ENCODE measurements at places on chromosomes 11 and 22.

- DNase-seq: peak; percentile 5
Measured at GRCh38 chr11:118398791-118399559, 2.4 kb upstream of the ATP5MG start.

GRCh38 chr22:40243891-40244290 lies 66.2 kb downstream of the TNRC6B start:
- DNase-seq: no peak

- no peak for DNase-seq
Measured at GRCh38 chr11:93481279-93481678, 61.9 kb downstream of the SMCO4 start.

GRCh38 chr11:62501432-62501891 lies 45.1 kb downstream of the AHNAK start:
- no peak for DNase-seq

GRCh38 chr11:35012467-35013191 lies 96.2 kb downstream of the PDHX start:
- no peak for DNase-seq

DNA sequence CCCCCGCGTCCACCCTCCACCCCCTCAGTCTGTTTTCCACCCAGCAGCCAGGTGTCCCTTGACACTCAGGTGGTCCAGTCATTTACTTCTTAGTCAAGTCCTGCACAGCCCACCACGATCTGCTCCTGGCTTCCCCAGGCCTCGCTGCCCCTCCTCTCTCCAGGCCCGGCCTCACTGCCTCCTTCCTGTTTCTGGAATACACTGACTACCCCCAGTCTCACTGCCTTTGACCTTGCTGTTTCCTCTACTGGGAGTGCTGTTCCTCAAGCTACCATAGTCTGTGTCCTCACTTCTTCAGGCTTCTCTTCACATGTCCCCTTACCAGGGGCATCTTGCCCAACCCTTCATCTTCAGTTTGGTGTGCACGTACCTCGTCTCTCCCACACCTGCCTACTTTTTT lies 7.4 kb downstream of the MCM5 start:
- no peak for DNase-seq

- peak; percentile 8 for DNase-seq
Measured at GRCh38 chr11:68962527-68963250, 18.1 kb downstream of the MRGPRD start.

- DNase-seq: no peak
Measured at GRCh38 chr22:39309881-39310714, 9.3 kb downstream of the RPL3 start.

DNA sequence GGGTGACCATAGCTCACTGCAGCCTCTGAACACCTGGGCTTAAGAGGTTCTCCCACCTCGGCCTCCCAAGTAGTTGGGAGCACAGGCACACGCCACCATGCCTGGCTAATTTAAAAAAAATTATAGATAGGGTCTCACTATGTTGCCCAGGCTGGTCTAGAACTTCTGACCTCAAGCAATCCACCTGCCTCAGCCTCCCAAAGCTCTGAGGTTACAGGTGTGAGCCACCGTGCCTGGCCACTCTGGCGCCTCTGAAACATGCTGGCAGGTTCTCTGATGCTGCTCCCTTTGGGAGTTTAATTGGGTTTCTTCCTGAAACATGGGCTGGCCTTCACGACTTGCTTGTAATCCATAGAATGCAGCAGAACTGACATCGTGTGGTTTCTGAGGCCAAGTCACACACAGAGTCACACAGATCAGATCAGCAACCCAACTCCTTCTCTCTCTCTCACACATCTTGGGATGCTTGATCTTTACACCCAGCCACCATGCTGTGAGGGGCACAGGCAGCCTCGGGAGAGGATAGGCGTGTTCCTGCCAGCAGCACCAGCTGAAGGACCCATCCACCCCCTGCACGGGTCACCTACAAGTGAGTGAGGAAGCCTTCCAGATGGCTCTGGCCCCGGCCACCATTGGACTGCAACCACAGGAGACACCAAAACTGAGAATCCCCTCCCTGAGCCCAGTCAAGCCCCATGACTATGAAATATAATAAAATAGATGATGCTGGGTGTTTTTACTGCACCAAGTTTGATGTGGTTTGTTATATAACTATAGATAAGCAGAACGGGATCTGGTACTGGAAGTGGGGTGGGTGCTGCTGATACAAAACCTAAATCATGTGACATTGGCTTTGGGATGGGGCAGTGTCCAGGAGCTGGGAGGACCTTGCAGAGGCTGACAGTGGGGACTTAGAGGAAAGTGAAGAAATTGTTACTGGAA lies 3.1 kb upstream of the GSC2 start:
- DNase-seq: no peak

DNA sequence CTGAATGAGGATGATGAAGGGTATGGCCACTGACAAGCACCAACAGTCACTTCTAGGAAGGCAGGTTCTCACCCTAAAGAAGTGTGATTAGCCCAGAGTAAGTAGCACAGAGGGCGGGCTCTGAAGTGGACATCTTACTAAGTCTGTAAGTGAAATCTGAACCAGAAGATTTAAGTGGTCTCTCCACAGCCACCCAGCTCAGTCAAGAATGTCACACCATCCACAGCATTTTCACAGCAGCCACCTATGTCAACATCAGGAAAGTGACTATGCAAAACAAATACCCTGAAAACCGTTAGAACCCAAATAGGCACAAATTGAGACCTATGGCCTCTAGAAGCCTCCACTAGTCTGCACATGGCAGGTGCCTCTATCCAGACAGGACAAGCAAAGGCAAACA lies 23.0 kb upstream of the STK33 start:
- no peak for DNase-seq

- no peak for DNase-seq
Measured at GRCh38 chr11:125258291-125259032, 93.9 kb downstream of the PKNOX2 start.

DNA sequence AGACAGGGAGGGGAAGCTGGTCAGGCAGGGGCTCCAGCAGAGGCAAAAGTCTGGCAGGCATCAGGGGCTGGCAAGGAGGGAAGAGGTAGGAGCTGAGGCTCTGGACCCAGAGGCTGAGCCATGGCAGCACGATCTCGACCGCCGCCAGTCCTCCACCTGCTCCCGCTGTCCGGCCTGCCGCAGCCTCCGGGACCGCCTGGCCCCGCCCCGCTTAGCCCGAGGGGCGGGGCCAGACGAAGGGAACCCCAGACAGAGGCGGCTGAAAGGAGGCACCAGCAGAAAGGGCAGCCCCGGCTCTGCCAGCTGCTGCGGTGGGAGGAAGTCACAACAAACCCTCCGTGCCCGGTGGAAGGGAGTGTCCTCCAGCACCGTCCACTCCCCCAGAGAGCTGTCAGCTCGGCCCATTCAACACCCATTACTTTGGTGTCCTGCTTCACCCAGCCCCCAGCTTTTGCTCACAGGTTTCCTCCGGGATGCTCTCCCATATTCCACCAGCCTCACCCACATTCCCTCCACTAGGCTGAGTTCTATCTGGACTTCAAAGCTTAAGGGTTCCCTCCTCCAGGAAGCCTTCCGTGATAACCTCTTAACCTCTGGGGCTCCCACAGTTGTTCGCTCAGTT lies at the start of gene MFNG:
Gene MFNG (minus strand): TSS at position 161 of the 622 bp plus-strand sequence. CDS start 207 bp downstream, outside the sequence.
- peak; percentile 49 for DNase-seq

DNA sequence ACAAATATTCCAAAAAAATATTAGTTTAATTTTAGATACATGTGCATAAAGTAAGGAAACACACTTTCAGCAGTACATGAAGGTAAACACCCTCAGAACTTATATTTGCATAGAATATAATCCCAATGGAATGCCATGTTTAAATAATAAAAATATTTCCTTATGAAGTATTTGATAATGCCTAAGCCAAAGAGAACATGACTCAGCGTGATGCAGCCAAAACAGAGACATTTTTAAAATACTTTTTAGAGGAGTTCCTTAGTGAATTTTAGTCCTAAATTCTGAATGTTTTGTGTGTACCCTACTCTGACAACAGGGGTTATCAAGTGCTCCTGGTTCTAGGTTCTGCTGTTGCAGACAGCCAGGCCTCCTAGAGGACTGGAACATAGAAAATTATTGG lies 39.1 kb upstream of the POU2AF2 start:
- DNase-seq: no peak

DNA sequence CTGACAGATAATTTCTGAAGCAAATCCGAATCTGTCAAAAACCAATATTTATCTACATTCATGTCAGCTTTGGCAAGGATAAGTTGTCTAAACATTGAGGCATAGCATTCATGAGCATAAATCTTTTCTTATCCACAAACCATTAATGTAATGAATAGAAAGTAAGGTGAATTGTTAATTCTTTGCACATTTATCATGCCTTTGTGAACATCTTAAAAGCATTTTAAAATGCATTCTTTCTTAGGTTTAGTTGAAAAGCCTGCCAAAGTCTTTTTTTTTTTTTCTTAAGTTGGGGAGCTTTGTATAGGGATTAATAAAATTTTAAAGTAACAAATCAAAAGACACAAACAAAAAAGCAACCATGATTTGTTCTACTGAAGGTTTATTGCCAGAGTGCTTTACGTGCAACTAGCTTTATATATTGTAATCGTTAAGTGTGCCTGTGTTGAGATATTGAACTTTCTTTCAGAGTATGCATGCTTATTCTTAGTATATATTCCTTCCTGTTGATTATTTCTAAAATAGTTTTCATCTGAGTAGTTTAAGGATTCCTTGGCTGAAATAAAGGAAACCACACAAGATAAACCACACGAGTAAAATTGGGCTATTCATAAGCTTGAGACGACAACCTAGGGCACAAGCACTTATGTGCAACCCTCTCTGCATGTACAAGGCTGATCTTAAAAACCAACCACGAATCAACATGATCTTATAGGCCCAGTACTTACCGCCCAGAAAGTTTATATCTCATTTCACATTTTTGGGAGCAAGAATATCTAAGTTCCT lies 1110.9 kb upstream of the CNTN5 start:
- no peak for DNase-seq

DNA sequence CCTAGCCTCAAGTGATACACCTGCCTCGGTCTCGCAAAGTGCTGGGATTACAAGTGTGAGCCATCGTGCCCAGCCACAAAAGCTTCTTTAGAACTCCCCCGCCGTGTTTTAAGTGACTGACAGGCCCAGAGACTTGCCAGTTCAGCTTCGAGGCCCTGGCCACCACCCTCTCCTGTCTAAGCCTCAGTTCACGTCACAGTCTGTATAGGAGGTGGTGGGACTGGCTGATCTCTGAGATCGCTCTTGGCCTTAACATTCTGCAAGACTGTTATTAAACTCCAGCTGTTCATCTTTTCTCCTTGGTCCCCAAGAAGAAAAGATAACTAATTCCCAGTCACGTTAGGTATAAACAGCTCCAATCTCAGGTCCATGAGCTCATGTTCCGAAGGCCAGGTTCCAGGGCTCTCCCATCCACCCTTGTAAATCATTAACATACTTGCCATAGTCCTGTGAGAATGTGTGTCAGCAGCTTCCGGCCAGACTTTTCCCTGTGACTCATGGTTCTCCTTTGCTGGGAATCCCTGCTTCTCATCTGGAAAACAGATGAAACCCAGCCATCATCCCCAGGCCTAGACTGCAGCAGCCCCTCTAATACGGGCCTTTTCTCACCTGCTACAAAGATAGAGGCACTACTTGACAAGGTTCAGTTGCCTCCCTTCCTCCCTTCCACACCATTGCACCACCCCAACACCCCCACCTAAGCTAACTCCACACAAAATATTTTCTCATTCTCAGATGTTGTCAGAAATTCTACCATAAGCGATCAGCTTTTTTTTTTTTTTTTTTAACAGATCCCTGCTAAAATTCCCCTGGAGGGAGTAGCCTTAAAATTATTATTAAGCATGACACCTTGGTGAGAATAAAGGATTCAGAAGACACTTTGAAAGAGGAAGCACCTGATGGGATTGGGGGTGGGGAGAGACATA lies 5.6 kb upstream of the KIAA0930 start:
- no peak for DNase-seq

- DNase-seq: no peak
Measured at GRCh38 chr11:37905707-37906417, 1307.8 kb upstream of the RAG2 start.

DNA sequence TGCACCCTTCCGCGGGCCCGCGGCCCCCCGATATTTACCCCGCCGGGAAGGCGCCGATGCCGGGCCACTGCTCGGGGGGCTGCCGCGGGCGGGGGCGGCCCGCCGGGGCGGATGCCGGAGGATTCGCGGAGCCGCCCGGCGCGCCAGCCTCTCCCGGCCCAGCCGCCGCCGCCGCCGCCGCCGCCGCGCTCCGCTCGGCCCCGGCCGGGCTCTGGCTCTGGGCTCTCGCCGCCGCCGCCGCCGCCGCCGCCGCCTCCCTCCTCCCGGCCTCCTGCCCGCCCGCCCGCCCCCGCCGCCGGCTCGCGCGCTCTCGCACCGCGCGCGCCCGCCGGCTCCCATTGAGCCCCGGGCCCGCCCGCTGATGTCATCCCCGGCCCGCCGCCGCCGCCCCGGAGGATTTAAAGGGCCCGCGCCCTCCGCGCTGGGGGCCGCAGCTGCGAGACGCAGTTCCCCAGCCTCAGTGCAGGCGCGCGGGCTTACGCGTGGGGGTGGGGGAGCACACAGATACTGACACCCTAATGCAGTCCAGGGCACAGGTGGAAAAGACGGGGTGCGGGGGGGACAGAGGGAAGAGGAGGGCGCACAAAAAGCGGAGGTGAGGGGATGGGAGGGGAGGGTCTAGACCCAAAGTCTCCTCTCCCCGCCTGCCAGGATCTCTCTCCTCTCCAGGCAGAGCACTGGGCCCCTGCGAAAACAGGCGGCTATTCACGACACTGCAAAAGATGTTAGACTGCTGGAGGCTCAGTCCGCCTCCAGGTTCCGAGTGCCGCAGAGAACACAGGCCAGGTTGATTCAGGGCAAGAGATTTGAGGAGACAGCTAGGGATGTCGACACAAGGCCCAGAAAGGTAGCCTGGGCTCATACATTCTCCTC lies at the start of gene CSNK1E:
Gene CSNK1E (minus strand): TSS at position 312 of the 873 bp plus-strand sequence. CDS start 3,276 bp downstream, outside the sequence.
- peak; percentile 45 for DNase-seq

DNA sequence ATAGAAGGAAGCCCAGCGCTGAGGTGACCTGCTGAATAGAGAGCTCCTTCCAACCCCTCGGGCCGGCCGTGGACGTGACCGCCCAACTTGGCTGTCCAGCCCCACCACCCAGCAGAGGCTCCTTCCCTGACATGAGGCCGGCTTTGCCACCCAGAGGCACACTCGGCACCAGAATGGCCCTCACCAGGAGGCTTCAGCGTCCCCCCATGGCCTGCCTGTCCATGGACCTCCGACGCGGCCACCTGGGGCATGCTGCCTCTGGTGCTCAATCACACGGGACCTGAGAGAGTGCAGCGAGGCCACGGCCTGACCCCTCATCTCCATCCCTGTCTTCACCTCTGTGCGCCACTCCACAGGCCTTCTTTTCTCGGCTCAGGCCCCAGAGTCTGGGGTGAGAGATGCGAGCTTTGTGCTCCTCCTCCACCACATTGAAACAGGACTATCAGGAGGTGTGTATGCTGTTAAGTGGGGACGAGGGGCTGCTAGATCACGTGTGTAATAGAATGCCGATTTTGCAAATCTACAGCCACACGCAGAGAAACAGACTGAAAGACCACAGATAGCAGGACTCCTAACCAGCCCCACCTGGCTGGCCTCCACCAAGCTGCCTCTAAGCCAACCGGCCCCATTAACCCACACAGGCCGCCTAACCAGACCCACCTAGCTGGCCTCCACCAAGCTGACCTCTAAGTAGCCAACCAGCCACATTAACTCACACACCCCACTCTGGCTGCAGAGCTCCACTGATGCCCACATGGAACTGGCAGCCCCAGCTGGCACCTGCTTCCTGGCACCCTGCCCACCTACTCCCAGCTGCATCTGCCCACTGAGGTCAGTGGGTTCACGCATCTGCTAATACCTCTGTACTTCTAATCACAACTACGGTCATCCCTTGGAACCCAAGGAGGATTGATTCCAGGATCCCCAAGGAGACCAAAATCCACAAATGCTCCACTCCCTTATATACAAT lies 20.7 kb downstream of the LINC01488 start:
- DNase-seq: no peak
